ENCODE measurements at places on chromosomes 1 and 21.

GRCh38 chr1:147630447-147630846, 39.9 kb downstream of the ACP6 start:
- DNase-seq = no peak

GRCh38 chr21:24727803-24728440, 879.4 kb downstream of the MRPL39 start:
- DNase-seq = no peak

DNA sequence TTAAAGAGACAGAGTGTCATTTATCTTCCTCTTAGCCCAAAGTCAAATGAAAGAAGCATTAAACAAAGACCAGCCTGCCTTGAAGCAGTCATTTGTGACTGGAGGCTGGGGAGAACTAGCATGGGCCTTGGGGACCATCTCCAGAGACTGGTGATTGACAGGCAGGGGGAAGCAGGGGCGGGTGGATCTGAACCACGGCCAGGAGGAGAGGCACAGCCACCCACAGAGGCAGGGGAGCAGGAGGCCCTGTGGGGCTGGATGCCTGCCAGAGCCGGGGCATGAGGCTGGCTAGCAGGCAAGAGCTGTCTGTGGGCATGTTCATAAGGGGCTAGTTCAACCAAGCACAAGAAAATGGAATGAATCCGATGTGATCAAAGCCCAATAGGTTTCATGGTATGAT, 73.9 kb downstream of the PLXNA2 start:
- DNase-seq = no peak

GRCh38 chr1:16012590-16013219, 5.1 kb downstream of the HSPB7 start:
- DNase-seq = peak; percentile 57

DNA sequence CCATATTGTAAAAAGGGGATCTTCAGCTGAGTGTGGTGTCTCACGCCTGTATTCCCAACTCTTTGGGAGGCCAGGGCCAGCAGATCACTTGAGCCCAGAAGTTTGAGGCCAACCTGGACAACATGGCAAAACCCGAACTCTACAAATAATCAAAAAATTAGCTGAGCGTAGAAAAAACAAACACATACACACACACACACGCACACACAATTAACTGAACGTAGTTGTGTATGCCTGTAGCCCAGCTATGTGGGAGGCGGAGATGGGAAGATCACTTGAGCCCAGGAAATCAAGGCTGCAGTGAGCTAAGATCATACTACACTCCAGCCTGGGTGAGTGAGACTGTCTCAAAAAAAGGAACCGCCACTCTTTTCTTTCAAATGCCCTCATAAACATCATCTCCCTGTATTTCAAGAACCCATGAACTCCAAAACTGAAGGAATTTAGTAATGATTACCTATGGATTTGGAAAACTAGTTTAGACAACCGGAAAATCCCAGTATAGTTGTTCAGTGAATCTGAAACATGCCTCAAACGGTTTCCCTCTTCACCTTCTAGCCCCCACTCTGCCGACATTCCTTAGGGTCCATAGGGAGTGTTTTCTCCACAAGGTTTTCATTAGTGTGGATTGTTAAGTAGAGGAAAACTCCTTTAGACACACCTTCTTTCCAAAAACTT, 4.5 kb downstream of the TXNIP start:
- no peak for DNase-seq

DNA sequence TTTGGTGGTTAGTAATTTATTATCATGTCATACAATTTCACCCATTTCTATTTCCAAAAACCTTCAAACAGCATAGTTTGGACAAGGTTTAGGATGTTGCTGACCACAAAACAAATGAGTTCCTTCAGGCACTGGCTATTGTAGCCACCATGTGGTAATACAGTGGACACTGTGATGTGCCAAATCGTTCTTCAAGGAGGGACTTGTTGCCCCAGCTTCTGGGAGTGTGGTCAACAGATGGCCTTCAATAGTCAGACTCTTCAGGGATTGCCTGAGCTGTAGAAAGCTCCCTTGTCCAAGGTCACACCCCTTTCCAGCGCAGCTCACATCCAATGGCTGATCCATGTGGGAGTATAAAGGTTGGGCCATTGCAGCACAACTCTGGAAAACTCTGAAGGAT, 2.6 kb downstream of the PDE4B start:
- DNase-seq = no peak

GRCh38 chr1:83547901-83548300, 451.0 kb downstream of the TTLL7 start:
- no peak for DNase-seq

DNA sequence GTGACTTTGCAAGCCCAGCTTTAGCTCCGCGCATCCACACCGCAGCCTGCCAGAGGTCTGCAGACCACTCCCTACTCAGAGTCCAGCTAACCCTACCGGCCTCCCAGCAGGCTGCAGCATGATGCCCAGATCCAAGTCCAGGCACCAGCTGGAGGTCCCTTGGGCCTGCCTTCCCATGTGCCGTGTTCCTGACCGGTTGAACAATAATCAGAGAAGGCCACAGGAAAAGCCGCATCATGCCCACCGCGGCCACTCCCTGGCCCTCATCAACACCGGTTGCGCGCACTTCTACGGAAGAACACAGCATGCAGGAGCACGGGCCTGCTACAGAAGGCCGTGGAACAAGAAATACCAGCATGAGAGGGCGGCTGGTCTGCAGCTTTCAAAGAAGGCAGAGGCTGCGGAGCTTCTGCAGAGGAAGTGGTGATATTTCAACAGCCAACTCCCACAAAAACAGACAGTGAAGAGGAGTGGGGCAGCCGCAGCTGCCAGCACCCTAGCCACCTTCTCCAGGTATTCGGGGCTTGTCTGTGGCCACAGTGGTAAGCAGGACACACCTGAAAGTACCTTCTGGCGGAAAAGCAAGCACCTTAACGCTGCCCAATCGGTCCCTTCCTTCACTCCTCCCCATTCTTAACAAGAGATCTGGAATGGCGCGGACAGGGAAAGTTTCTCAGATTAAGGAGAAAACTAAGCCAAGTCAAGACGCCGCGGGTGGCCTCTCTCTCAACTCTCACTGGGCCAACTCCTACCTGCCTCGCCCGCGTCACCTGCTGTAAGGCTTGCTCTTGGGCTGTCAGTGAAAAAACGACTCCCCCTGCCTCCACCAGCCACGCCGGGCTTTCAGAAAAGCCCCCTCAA, 1.5 kb downstream of the PGBD5 start:
- DNase-seq = no peak

GRCh38 chr1:221837896-221838295, 96.0 kb upstream of the DUSP10 start:
- DNase-seq = peak; percentile 22

DNA sequence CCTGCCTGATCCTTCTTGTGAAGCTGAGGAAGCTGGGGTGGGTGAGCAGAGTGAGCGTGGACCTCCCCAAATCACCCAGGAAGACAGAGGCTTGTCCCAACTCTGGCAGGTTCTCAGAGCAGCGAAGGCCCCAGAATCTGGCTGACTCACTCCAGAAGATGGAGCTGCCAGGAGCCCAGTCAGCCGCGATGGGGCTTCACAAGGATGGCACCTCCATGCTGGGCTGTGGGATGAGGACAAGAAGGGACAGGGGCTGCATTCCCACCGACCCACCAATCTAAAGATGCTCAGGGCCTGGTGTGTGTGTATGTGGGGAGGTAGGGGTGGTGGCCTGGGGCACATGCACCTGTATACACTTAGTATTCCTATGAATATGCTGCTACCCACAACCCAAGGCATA, 52.9 kb downstream of the ATP1A1 start:
- DNase-seq = no peak

GRCh38 chr1:44558883-44559282, 115.4 kb downstream of the TMEM53 start:
- no peak for DNase-seq

DNA sequence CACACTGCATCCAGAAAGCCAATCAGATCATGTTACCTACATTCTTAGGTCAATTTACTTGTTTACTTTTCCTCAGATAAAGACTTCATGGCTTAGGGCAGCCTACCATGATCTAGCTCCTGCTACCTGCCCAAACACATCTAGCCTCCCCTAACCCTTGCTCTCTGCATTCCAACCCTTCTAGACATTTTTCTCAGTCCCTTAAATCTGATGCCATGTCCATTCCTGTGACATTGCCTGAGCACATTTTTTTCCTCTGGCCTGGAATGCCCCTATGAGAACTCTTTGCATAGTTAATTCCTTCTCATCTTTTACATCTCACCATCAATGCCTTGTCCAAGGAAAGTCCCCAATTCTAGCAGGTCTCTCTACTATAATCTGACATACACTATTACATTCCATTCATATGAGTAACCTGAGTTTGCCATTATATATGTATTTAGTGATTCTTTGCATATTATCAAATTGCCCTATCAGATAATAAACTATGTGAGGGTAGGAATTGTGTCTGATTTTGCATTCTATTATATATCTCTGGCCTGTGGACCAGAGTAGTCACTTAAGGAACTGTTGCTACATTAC, 166.9 kb downstream of the COL11A1 start:
- no peak for DNase-seq

- DNase-seq = no peak
Observed at GRCh38 chr1:77170687-77171086, 48.5 kb downstream of the PIGK start.

GRCh38 chr1:100969327-100969726, 56.3 kb downstream of the DPH5 start:
- DNase-seq = no peak

- no peak for DNase-seq
Observed at GRCh38 chr1:28770601-28771165, 33.9 kb downstream of the YTHDF2 start.

DNA sequence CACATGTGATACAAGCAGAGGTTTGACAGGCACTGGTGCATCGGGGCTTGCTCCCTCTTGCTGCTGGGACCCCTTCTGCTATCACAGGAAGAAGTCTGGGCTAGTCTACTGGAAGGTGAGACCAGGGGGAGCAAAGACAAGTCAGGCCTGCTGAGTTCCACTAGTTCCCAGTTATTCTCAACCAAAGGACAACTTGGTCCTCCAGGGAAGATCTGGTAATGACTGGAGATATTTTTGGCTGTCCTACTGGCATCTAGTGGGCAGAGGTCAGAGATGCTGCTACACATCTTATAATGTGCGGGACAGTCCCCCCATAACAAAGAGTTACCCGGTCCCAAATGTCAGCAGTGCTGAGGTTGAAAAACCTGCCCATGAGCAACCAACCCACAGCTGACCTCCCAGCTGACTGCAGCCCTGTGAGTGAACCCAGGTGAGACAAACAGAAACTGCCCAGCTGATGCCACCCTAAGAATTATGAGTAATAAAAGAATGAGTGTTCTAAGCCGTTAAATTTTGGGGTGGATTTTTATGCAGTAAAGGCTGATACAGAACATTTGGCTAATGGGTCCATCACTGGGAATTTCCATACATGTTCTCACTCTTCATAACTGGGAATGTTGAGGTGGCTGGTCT, 71.6 kb downstream of the NENF start:
- no peak for DNase-seq

DNA sequence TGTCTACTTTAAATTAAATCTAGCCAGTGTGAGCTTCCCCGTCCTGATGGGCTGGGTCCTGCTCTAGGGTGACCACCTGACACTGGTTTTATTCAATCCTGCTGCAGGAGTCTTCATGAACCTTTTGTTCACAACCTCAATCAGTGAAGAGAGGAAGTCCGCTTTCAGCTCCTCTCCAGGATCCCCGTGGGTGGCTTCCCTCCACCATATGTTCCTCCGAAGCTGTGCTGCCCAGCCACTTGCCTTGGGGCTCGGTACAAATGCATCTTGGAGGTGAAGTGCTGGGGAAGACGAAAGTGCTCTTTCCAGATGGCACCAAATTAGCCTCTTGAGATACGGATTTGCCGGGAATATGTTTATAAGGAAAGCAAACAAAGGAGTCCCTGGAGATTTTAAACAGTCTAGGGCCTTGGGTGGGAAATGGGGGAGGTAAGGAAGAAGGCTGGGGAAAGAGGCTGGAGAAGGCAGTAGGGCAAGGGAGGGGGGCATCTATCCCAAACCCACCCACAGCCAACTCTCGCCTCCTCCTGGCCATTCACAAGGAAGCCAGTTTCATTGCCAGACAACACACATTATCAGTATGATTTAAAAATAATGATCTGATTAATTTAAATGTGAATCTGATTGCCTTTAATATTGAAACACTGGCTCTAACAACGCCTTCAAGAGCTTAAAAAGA, 430.8 kb downstream of the DISC1 start:
- no peak for DNase-seq

GRCh38 chr1:114976891-114977290, 52.7 kb upstream of the TSHB start:
- DNase-seq = no peak

GRCh38 chr1:26555550-26555981, 26.0 kb downstream of the RPS6KA1 start:
- DNase-seq = no peak

DNA sequence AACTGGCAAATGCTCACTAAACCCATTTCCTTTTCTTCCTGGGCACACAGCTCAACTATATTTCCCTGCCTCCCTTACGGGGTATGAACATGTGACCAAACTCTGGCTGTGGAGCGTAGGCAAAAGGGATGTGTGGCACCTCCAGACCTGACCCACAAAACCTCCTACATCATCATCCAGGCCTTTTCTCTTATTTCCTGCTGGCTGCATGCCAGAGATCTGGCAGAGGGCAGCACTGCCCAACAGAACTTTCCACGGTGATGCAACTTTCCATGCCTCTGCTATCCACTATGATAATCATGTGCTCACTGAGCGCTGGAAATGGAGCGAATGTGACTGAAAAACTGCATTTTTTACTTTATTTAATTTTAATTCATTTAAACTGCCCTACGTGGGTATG, 99.6 kb upstream of the CACNA1E start:
- DNase-seq = no peak

- no peak for DNase-seq
Observed at GRCh38 chr1:107323784-107324183, 182.9 kb downstream of the NTNG1 start.

GRCh38 chr1:225996946-225997545, 2.1 kb downstream of the SDE2 start:
- no peak for DNase-seq

DNA sequence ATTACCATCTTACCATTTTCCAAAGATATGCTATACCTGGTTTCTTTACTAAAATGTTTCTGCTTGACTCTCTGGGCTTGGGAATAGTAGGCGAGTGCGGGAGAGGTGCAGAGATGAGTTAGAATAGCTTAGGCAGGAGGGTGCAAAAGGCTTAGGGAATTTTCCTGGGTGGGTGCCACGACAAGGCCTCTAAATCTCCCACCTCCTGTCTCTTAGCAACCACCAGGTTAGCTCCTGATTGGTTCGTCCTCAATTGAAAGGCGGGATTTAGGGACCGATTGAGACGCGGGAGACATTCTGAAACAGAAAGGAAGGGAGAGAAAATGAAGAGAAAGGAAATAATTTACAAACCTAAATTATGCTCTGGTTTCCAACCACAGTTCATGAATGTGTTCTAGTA, 3.1 kb downstream of the ACKR1 start:
- DNase-seq = no peak
